ENCODE measurements at places on chromosomes 7 and 10. TPM values are rescaled to one million over a fixed set of nuclear protein-coding genes. Genes with fewer than 3 reads are reported as not detected.

GRCh38 chr7:4799508-4800268 is 24.3 kb downstream of the AP5Z1 start:
- DNase-seq = peak; percentile 80

GRCh38 chr7:78769481-78770101 is 683.9 kb downstream of the MAGI2 start:
- DNase-seq = no peak

SCART1 gene
- polyA plus RNA-seq = 3.3 TPM

DNA sequence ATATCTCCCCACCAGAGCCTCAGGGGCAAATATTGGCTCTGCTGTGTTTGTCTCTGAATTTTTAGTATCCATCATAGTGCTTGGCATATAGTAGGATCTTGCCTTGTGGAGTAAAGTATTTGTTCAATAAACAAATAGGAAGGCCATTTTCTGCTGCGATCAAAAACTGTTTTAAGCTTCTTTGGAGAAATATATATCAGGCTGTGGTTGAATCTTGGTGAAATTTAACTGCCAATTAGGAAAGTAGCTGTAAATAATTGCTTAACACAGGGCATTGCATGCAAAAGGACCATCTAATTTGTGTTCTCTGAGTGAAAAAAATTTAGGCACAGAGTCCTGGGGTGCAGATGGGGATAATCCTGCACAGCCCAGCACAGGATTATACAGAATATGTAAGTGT is 15.1 kb downstream of the VCL start:
- DNase-seq = no peak

DNA sequence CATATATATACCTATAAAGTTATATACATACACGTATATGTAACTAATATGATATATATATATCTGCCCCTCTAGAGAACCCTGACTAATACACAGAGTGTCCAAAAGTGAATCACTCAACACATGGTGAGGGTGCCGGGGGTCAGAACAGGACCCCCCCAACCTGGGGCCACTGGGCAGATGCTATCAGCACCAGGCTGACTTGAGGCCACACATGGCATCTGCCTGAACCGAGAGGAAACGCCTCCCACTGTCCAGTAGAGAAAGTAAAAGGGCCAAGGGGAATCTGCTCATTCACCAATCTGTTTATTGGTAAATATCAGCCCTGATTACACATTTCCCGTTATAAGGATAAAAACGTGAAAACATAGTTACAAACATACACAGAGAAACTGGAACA is 218.3 kb downstream of the PTPRN2 start:
- DNase-seq = peak; percentile 4
